Foreskin fibroblast (primary cell): ENCODE measurements at places on chromosomes 3 and 15.

- DNase-seq, result no peak
Observed at GRCh38 chr15:66151809-66152208, 101.7 kb downstream of the MEGF11 start.

DNA sequence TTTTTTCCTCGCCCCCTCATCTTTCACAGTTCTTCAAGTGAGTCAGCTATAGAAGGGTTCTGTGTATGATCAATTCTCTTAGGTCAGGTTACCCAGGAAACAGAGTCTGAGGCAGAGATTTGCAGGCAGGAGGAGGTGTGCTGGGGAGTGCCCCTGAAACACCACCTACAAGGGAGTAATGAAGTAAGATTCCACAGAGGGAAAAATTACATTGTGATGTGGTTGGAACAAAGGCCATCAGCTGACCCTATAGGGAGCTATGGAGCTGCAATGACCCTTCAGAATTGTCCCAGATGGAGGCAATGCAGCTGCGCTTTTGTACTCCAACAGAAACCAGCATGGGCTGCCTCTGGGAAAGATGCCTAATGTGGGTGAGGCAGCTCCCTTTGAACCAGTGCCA is 142.2 kb upstream of the CNTN3 start:
- DNase-seq, result peak; percentile 42

DNA sequence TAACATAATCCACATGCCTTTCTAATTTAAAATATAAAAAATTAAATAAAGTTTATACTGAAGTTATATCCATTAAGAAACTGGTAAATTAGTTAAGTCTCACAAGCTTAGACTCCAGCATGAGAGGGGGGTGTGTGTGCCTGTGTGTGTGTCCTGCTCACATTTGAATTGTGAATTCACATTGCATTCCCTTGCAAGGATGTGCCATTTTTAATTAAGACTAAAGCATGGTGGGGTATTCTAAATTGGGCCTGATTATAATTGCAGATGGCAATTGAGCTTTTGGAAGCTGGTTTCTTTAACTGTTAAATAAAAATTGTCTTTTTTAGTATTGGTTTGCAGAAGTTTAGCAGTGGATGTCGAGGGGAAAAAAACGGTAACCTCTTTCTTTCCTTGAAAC is 56.9 kb downstream of the PTPRG start:
- no peak for DNase-seq

GRCh38 chr3:3633761-3634160 is 165.5 kb upstream of the LRRN1 start:
- DNase-seq, result no peak

DNA sequence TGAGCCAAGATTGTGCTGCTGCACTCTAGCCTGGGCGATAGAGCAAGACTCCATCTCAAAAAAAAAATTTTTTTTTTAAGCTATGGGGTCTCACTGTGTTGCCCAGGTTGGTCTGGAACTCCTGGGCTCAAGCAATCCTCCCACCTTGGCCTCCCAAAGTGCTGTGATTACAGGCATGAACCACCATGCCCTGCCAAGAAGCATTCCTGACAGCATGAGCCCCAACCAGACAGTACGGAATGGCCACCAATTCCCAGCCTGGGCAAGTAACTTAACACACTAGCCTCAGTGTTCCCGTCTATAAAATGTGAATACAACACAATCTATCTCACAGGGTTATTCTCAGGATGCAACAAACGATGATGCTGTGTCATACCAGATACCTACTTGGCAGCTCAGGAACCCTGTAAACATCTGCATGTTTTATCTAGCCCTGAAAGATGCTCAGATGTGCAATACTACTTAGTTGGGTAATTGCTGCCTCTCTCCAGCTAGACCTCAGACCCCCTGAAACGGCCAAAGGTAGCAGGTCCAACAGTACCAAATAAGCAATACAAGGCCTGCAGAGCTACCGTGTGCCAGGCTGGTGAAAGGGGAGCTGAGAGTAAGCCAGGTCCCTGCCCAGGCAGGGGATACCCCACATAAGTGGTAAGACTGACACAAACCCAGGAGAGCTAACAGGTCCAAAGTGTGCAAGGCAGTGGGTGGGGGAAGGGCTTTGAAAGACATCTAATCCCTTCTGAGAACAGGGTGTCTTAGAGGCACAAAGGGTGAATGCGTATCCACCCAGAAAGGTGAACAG is 1.9 kb downstream of the TKT start:
- DNase-seq, result no peak

DNA sequence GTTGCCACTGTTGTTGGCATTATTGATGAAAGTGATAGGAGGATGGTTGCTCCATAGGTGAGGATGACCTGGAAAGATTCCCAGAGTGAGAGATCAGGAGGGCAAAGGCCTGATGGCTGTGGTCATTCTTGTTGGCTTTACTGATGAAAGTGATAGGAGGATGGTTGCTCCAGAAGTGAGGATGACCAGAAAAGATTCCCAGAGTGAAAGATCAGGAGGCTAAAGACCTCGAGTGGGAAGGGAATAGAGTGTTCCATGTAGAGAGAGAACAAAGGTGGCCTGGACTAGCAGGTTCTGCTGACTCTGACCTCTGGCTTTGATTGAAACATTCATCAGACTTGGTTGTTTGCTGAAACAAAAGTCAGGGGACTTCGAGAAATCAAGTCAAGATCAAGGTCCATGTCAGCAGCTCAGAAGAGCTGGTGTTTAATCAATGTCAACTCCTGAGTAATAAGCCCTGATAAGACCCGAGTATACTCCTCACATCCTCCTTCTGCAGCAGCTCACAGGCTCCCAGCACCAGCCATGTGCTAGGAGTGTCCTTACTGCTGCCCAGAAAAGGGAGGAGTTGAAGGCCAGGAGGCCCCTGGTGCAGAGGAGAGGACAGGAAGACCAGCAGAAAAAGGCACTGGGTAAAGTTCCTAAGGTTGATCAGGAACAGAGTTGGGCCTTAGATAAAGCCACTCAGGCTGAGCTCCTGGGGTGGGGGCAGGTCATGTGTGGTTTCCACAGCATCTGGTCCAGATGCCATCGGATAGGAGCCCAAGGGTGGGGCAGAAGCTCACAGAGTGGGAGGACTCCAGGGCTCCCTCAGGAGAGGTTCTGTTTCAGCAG is 19.9 kb downstream of the CYP8B1 start:
- no peak for DNase-seq

- no peak for DNase-seq
Observed at GRCh38 chr3:161821591-161821990, 325.0 kb downstream of the OTOL1 start.

- DNase-seq, result no peak
Observed at GRCh38 chr3:107977221-107978130, 113.4 kb downstream of the CD47 start.

GRCh38 chr15:31503758-31504461 is 177.3 kb downstream of the KLF13 start:
- no peak for DNase-seq

DNA sequence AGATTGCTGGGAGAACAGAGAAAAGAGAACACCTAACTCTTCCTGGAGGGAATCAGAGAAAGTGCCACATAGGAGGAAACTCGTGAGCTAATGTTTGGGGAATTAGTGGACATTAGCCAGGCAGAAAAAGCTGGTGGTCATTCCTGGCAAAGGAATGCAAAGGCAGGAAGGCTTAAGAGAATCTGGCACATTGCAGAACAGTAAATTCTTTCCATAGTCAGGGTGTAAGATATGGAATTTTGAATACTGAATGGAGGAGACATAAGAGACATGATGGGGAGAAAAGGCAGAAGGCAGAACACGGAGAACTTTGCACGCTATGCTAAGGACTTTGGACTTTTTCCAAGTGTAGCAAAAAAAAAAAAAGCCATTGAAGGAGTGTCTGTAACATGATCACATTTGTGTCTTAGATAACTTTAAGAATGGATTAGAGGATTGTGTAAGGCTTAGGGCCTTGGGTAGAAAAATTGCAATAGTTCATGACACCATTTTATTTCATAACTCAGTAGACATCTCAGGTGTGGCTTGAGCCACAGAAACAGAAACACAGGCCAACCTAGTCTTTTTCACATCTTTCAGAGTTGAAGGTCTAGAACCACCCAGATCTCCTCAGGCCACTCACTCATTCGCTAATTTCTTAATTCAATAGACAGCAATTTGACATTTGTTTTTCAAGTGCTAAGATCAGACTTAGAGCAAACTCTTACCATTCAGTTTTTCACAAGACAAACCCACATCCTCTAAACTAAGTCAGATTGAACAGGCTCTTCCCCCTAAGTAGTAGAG is 31.2 kb upstream of the CCDC80 start:
- peak; percentile 88 for DNase-seq

DNA sequence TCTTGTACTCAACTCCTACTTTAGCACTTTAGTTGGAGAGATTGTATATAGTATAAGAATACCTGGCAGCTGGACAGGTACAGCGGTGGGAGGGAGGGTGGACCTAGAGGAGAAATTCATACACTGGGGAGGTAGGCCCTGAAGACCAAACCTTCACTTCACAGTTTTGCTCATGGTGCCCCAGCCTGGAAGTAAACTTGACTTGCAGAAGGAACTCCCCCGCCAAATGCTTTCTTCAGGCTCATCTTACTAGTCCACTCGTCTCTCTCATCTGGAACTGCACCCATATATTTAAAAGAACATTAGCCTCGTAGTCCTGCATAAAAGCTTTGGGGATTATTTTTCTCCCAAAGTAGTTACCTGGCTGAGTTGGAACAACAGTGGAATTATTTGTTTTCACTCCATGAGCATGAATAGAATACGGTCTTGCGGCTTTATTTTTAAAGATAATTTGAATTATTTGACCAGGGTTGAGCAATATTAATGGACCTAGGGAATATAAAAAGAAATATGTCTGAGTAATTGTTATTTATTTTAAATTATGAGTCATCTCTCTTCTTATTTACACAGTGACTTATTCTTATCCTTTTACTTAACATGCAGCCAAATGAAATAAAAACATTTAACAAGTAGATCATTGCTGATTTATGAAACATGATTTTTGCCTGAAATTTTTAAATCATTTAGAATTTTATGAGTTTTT is 25.5 kb upstream of the CP start:
- peak; percentile 48 for DNase-seq

DNA sequence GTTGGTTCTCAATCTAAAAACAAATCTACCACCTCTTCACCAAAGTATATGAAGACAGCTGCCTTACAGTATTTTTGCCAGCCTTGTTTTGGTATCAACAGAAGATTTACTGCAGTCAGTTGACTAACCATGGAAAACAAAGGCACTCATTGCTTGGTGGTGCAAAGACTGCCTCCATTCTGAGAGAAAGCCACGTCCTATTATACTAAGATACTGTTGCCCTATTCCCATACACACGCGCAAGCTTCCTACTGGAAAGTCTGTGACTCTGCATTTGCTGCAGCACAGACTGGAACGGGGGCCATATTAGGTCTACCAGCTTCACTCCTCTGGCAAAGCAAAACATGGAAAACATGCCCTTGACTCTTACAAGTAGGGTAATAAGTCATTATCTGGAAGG is 18.0 kb downstream of the MTMR10 start:
- DNase-seq, result no peak

DNA sequence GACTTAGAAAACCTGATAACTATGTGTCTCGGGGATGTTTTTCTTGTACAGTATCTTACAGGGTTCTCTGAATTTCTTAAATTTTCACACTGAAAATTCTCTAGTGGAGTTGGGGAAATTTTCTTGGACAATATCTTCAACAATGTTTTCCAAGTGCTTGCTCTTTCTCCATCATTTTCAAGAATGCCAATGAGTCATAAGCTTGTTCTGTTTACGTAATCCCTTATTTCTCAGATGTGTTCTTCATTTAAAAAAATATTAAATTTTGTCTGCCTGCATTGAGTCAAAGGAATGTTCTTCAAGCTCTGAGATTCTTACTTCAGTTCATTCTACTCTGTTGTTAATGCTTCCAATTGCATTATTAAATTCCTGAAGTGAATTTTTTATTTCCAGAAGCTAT is 21.9 kb upstream of the PLSCR2 start:
- peak; percentile 53 for DNase-seq

DNA sequence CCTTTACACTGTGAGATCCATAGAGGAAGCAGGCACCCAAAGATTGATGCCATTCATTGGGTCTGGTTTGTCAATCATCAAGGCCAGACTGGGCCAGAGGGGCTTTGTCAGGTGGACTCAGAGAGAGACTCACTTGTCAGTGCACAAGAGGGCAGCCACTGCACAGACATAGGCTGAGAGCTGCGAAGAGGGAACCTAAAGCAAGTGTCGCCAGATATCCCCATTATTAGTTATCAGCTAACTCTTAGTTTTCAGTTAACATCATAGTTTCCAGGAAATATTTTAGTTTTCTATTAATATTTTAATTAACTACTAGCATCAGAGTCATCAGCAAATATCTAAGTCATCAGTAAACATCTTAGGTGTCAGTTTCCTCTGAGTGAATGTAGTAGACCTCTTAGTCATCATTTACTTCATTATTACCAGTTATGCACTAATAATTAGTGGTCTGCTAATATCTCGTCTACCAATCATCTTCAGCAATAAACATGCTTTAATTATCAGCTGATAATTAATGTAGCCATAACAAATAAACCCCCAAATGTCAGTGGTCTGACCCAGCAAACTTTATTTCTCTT is 41.7 kb upstream of the LIMD1 start:
- no peak for DNase-seq

DNA sequence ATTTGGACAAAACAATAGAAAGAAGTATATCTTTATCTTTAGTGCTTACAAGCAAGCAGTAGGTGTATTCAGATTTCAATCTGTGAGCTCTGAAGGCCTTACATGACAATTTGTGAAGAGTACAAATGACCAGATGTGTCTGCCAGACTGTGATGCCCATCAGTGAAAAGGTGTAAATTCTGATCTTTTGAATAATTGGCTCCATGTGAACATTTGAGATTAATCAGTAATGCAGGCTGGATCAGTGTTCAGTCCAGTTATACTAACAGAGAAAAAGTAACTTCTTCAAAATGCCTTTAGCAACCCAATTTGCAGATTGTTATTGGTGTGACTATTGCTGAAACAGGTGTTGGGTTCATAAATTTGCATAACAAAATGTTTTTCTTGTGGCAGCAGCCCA is 5.2 kb downstream of the IQCH start:
- DNase-seq, result no peak

GRCh38 chr15:95326431-95327182 is 1003.9 kb upstream of the NR2F2 start:
- DNase-seq, result peak; percentile 10

DNA sequence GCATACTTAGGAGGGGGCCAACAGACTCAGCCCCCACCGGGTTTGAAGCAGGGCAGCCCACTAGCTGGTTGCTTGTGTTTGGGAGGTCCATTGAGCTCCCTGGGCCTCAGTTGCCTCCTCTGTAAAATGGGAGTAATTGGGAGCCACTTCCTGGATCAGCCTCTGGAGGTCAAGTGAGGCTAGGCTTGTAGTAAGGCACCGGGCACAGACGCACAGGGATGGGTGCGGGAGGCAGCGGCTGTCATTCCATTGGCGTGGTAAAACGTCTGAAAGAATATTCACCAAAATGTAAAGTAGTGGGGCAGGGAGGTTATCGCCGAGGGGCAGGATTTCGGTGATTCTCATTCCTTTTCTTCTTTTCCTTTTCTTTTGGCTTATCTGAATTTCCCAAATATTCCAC is 64.6 kb downstream of the TLE3 start:
- no peak for DNase-seq
